Panc1 (cell line): ENCODE measurements at places on chromosomes 5 and 9. TPM values are rescaled to one million over a fixed set of nuclear protein-coding genes. Genes with fewer than 3 reads are reported as not detected.
A peak's percentile ranks its signal among the peaks of the same experiment; 100 is the strongest.

- no peaks in the 10 kb centered on the region for H3K4me1 ChIP-seq
- no peak overlapping the region for H3K4me3 ChIP-seq
- no peaks in the 10 kb centered on the region for H3K27me3 ChIP-seq
- H3K36me3 ChIP-seq, result no peaks in the 10 kb centered on the region
- no peak for DNase-seq
- no peak overlapping the region for H3K27ac ChIP-seq
These were observed 470.1 kb downstream of the TLE4 start for GRCh38 chr9:80041821-80042220.

- H3K4me1 ChIP-seq, result peaks cover 6% of the 10 kb centered on the region; the same call in 1 of the 2 replicates
- DNase-seq, result no peak
- H3K36me3 ChIP-seq, result no peaks in the 10 kb centered on the region
- H3K27ac ChIP-seq, result peak overlapping the region; percentile 1; the same call in 1 of the 2 replicates
- no peaks in the 10 kb centered on the region for H3K27me3 ChIP-seq
- H3K4me3 ChIP-seq, result no peak overlapping the region
These were observed 221.6 kb downstream of the NR2F1-AS1 start for GRCh38 chr5:93359296-93359959.

Gene ITGA1
- 1.6 TPM for total RNA-seq

Gene GCNT4
- 0.33 TPM for total RNA-seq
